Stimulated activated CD8-positive, alpha-beta memory T cell treated with anti-CD3 and anti-CD28 coated beads, Interleukin-12 subunit alpha, Interleukin-12 subunit beta, amount 100 ng/mL, for 1 hour (primary cell): ENCODE measurements at places on chromosomes 13 and 19.

DNA sequence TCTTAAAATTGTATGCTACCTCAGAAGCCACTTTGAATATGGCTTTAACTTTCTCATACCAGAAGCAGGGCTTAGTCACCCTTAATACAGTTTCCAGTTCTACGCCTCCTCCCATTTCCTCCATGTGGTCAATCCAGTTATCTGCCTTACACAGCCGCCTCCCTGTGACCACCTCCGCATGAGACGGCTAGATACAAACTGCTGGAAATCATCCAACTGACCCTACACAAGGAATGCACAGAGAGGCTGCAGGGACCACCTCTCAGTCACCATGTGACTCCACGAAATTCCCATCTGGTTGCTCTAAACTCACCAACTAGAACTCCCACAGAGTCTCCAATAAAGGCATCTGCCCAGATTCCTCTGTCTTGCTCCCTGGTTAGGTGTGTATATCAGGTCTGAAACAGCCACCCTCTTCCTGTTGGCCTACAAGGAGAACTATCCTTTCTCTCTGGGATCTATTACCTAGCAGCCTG is 6.8 kb downstream of the ZNF564 start:
- DNase-seq, result no peak

DNA sequence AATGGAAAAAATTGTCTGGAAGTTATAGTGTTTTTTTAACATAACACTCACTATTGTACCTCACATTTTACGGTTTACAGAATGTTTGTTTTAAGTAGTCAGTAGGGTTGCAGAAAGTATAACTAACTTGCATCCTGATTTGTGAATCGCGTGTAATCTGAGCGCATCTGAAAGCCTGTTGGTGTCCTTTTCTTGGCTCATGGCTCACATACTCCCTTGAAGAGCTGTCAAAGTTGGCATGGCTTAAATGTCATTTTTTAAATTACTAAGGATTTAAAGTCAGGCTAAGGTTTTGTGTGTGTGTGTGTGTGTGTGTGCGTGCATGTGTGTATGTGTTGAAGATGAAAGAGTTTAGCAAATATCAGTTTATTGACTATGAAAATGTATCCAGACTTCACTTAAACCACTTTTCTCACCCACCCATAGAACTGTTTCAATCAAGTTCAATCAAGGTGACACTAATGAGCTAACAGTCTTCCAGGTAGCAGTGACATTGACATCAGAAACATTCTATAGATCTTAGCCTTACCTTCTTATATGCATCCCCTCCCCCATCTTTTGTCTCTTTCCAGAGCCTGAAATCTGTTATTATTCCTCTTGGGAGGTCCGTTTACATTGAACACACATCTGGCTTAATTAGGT is 480.4 kb upstream of the SGCG start:
- no peak for DNase-seq

DNA sequence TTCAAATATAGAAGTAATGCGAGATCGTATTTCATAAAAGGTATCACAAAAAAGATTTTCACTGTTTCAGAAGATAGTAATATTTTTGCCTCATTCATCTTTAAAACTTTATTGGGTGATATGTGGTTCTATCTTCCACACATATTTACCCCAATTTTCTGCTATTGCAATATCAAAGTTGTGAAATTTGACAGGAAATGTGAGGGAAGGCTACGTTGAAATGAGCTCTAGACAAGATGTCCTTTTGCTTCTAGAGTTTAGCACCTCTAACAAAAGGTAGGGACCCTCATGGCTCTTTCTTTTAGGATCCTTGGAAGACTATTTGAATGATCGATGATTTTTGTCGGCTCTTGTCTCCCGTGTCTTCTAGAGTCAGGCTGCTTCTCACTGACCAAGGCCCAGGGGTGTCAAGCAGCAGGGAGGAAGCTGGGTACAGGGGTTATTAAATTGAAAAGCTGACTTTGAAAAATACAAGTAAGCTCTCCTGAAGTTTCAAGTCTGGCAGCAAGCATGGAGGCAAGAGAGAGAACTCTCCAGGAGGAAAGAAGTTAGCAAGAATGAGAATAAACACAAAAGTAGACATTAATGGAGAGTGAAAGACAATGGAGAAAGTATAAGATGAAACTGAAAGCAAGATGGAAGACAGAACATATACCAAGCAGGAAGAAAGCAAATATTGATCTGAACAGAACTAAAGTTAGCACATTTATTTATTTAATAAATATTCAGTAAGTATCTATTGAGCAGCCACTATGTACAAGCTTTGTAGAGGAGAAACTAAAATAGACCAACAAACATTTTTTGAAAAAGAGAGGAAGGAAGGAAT is 73.4 kb downstream of the RUBCNL start:
- DNase-seq, result no peak

DNA sequence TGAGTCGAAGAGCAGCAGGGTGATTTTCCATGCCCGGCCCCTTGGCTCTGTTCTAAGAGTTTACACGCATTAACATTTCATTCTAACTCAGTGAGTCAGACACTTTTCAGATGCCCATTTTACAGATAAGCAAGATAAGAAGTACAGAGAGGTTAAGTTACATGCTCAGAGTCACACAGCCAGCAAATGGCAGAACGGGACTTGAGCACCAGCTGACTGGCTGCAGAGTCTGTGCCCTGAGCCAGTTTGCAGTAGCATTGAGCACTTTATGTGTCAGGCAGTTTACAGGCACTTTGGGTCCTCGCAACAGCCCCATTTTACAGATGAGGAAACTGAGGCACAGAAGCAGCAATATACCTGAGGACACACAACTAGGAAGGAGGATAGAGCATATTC is 19.0 kb downstream of the CCDC8 start:
- no peak for DNase-seq

DNA sequence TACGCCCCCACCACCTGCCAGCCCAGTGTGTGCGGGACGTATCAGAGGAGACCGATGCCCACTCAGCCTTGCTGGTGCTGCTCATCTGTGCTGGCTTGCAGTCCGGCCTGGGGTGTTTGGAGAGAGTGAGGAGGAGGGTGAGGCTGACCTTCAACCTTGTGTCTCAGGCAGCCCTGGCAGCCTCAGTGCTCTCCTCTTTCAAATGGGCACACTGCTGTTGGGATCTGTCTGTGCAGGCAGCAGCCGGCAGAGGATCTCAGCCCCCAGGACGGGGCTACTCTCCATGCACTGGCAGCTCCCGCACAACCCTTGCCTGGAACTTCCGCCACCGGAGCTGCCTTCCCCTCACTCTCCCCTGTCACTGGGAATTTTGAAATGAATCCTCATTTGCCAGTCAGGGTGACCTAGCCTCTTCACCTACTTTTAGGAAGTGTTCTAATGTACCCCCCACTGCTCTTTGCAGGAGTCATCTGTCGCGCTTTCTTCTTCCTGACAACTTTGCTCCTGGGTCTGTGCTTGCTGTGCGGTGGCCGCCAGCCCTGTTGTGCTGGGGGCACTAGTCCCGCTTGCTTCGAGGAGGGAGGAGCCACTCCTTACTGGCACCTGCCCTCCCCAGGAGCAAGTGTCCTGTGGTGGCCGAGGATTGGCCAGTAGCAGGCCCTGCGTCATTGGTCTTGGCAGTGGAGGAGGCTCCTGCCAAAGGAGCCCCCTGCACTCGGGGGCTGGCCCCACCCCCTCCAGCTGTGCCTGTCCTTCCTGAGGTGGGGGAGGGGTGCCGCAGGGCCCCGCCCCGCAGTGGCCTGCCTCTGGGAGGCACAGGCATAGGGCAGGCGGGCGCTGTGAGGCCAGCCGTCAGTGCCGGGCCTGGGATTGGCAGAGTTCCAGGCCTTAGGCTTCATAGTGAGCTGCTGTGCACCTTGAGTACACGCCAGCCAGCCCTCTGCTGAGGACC is 53.4 kb downstream of the TSSK6 start:
- DNase-seq, result no peak
